ENCODE measurements at places on chromosomes 2 and 18. TPM values are rescaled to one million over a fixed set of nuclear protein-coding genes. Genes with fewer than 3 reads are reported as not detected.

Gene DUSP2
- 6.1 TPM for total RNA-seq

Gene FZD7
- total RNA-seq = 7.8 TPM

Gene POTEF
- total RNA-seq = not detected

Gene ALMS1
- 12.2 TPM for total RNA-seq

Gene TNFRSF11A
- total RNA-seq = 17.1 TPM

Gene EPHA4
- 23.1 TPM for total RNA-seq

Gene GALNT5
- not detected for total RNA-seq

Gene STARD6
- total RNA-seq = not detected

Gene PCARE
- total RNA-seq = 0.06 TPM

Gene SERPINB2
- total RNA-seq = 6.6 TPM

Gene ANKRD62
- total RNA-seq = not detected

Gene CMPK2
- total RNA-seq = 8.7 TPM

Gene SCYGR5
- not detected for total RNA-seq

Gene GLI2
- 4.1 TPM for total RNA-seq

Gene STEAP3
- total RNA-seq = 15.2 TPM

Gene SRD5A2
- 0.06 TPM for total RNA-seq

Gene SPC25
- 0.32 TPM for total RNA-seq

Gene NDUFAF7
- 14.6 TPM for total RNA-seq

Gene CACNB4
- total RNA-seq = 1.7 TPM

Gene IL36G
- not detected for total RNA-seq

Gene FBXO15
- total RNA-seq = 0.29 TPM

Gene CLK1
- 105 TPM for total RNA-seq

Gene SLC35F6
- 65.5 TPM for total RNA-seq

Gene ZNF892
- total RNA-seq = 3.6 TPM

Gene LAMA3
- 19.6 TPM for total RNA-seq

Gene MC2R
- not detected for total RNA-seq

Gene CHRNG
- not detected for total RNA-seq

Gene DCC
- total RNA-seq = 0.42 TPM

Gene DSG1
- total RNA-seq = not detected

Gene TUBA4A
- 21.7 TPM for total RNA-seq

Gene SULT6B1
- total RNA-seq = not detected

Gene DNER
- total RNA-seq = 1.3 TPM

Gene WNT10A
- total RNA-seq = not detected

Gene C2orf81
- total RNA-seq = 1.1 TPM

Gene ABCG8
- not detected for total RNA-seq

Gene GRB14
- total RNA-seq = 21.7 TPM

Gene CCL20
- total RNA-seq = 2.1 TPM

Gene GLB1L
- total RNA-seq = 13.5 TPM

Gene ZNF397
- 21.4 TPM for total RNA-seq

Gene PAX8
- 5.3 TPM for total RNA-seq

Gene CENPA
- 0.32 TPM for total RNA-seq

Gene TGFA
- 2.2 TPM for total RNA-seq

Gene SLC8A1
- 18.5 TPM for total RNA-seq

Gene DCDC2C
- total RNA-seq = not detected

Gene SCLY
- total RNA-seq = 13.6 TPM

Gene KIF5C
- 0.84 TPM for total RNA-seq

Gene PLGLB2
- 0.93 TPM for total RNA-seq

Gene ACYP2
- 23.4 TPM for total RNA-seq

Gene SH3RF3
- total RNA-seq = 20.4 TPM

Gene KCNK3
- total RNA-seq = 1.9 TPM

Gene CNDP1
- not detected for total RNA-seq

Gene GKN1
- total RNA-seq = not detected

Gene INHBB
- 54.8 TPM for total RNA-seq

Gene MATN3
- total RNA-seq = 1.2 TPM

Gene TMEM163
- 1.9 TPM for total RNA-seq

Gene CTNNA2
- total RNA-seq = not detected

Gene TPGS2
- total RNA-seq = 72.8 TPM

Gene RNF181
- 110 TPM for total RNA-seq

Gene TSPYL6
- total RNA-seq = not detected
